Activated T-cell treated with anti-CD3 and anti-CD28 coated beads for 24 hours (primary cell): ENCODE measurements at places on chromosomes 4 and X.

DNA sequence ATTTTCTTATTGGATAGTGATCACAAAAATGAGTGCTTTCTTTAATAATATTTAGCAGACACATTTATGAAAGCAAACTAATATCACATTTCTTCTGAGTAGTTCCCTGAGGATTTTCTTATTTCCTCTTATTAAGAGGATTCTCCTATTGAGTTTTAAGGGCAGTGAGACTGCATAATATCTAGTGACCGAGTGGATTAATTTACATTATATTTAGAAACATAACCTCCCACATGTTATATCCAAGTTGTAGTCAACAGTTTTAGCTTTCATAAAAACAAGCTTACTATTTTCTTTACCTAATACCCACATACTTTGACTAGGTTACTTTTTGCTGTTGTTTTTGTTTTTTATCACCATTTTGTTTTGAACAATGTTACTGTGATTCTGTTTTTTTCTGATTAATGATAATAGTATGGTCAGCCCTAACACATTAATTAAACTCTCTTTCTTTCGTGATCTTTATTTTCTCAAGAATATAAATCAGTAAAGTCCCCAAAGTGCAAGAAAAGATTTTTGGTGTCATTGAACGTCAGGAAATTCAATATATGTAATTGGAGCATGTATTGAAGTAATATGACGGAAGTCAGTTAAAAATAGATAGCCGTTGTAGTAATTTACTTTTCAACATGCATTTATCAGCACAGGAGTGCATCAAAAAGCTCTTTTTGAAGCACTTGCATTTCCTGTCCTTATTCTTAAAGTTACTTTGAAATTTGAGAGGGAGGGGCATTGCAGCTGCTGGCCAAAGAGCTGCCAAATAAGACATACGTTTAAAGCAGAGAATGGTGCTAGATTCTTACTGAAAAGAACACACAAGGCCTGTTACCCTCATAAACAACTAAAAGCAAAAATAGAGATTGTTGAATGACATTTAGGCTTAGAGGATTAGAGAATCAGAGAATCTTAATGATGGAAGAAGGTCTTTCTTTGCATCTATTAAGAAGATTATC is 25.2 kb downstream of the DDIT4L start:
- no peak for DNase-seq

- peak; percentile 64 for DNase-seq
These were observed 616 bp downstream of the WDR1 start for GRCh38 chr4:10115797-10116568.

GRCh38 chr4:173522160-173522950 is 7.7 kb downstream of the HAND2 start:
- no peak for DNase-seq

DNA sequence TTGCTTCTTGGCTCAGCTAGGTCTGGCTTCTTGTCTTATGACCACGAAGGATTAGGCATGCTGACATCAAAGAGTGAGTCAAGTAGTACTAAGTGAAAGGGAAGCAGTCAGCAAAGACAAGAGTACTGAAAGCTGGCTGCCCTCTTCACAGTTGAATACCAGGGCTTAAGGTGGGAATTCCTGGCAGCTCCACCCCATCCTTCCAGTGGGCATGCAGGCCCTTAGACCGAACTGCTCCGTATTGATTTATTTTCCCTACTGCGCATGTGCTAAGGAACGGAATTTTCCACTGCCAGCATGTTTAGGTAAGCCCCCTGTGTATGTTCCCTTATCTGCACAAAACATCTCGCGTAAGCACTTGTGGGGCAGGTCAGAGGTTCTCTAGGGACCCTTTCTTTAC is 2320.1 kb downstream of the ARAP2 start:
- no peak for DNase-seq

DNA sequence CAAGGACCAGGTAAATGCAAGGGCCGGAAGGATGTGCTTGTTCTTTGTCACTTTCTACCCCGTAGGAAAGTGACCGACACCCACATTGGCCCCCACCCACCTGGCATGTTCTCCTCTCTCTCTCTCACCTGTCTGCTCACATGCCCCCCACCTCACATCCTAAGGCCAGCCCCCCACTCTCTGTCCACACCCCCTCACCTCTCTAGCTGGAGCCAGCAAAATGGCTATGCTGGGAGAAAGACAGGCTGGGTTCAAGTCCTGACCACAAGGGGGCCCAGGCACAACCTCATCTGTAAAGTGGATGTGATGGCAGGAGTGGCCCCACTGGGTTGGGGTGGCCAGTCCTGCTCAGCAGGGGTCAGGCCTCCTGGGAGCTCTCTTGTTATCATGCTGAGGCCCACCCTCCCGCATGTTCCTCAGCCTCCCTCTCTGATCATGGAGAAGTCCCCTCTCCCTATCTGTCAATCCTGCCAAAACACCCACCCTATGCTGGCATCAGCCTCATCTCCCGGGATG is 1.7 kb upstream of the PPP2R2C start:
- no peak for DNase-seq

DNA sequence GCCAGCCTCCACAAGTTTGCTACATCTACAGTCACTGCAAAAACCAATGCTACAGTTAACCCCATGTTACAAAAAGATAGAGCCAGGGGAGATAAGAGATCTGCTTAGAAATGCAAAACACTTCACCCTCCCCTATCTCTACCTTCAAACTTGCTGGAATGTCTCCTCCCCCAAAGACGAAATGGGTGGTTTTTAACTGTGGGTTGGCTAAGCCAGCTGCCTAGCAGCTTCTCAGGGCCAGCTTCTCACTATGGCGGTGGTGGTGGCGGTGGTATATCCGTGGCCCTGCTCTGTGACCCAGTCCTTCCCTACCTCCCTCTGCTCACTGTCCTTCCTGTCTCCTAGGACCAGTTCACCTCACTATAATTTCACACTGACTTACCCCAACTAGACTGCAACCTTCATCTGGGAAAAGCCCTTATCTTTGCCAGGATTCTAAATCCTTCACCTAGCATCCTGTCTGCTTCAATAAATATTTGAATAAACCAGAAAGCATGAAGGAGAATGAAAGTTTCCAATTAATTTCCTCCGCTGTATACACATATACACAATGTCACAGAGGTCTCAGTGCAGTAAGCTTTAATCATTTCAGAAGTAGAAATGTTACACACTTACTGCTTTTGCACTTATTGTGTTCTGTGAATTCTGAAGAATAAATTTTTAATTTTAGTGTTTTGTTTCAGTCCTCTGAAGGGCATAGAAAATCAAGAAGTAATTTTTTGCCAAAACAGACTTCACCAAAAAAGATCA is 46.3 kb downstream of the SH3KBP1 start:
- no peak for DNase-seq

- no peak for DNase-seq
These were observed 86.0 kb upstream of the LIMCH1 start for GRCh38 chr4:41451961-41452360.

GRCh38 chrX:134990475-134990800 is 353 bp upstream of the SMIM10 start:
- no peak for DNase-seq

GRCh38 chr4:151031831-151032605 is 16.9 kb upstream of the LRBA start:
- DNase-seq: peak; percentile 16

DNA sequence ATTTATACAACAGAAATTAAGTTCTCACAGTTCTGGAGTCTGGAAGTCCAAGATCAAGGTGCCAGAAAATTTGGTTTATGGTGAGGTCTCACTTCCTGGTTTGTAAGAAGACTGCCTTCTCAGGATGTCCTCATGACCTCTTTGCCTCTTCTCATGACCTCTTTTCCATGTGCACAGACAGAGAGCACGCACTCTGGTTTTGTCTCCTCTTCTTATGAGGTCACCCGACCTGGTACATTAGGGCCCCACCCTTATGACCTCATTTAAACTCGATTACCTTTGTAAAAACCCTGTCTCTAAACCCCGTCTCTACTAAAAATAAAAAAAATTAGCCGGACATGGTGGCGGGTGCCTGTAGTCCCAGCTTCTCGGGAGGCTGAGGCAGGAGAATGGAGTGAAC is 155.9 kb downstream of the KIT start:
- DNase-seq: no peak

DNA sequence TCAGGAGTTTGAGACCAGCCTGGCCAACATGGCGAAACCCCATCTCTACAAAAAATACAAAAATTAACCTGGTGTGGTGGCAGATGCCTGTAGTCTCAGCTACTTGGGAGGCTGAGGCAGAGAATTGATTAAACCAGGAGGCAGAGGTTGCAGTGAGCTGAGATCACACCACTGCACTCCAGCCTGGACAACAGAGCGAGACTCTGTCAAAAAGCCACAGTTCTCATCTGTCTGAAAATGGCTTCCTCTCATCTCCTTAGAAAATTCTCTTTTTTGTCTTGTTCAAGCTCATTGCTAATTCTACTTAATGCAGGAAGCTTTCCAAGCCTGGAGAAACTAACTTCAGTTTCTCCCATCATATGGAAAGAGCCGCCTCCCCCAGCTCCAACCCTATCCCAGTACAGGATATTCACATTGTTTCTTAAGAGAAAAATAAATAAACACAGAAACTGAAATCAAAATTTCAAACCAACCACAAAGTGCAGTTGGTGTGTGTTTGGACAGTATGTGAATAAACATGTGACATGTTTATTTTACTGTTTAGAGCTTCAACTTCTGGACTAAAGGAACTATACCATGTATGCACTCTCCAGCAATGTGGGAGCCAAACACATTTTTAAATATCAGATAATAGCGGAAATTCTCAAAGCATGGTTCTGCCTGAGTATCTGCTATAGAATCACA is 55.0 kb upstream of the GAB1 start:
- no peak for DNase-seq

- no peak for DNase-seq
These were observed at the start of gene ARHGAP6 for GRCh38 chrX:11665168-11666111. TSS of gene ARHGAP6 (minus strand) at chrX:11665920. CDS start at chrX:11664828, 1,092 bp downstream.

GRCh38 chrX:18674417-18674787 is 2.5 kb upstream of the RS1 start:
- no peak for DNase-seq

GRCh38 chr4:4289597-4289940 is 385 bp downstream of the LYAR start:
- DNase-seq: no peak

GRCh38 chr4:147773261-147774184 is 41.6 kb downstream of the ARHGAP10 start:
- no peak for DNase-seq

GRCh38 chr4:153528705-153529485 is 62.7 kb downstream of the TMEM131L start:
- no peak for DNase-seq

DNA sequence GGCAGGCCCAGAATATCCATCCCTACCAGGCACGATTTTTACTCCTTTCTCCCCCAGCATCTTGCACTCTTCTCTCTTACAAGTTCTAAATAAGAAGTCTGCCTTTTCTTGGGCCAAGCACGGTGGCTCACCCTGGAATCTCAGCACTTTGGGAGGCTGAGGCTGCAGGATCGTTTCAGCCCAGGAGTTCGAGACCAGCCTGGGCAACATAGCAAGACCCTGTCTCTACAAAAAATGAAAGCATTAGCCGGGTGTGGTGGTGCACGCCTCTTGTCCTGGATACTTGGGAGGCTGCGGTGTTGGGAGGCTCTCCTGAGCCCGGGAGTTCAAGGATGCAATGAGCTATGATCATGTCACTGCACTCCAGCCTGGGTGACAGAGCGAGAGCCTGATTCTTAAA is 64.8 kb downstream of the IRF2 start:
- DNase-seq: no peak

- no peak for DNase-seq
These were observed 101.7 kb upstream of the GLRA2 start for GRCh38 chrX:14427614-14428013.

DNA sequence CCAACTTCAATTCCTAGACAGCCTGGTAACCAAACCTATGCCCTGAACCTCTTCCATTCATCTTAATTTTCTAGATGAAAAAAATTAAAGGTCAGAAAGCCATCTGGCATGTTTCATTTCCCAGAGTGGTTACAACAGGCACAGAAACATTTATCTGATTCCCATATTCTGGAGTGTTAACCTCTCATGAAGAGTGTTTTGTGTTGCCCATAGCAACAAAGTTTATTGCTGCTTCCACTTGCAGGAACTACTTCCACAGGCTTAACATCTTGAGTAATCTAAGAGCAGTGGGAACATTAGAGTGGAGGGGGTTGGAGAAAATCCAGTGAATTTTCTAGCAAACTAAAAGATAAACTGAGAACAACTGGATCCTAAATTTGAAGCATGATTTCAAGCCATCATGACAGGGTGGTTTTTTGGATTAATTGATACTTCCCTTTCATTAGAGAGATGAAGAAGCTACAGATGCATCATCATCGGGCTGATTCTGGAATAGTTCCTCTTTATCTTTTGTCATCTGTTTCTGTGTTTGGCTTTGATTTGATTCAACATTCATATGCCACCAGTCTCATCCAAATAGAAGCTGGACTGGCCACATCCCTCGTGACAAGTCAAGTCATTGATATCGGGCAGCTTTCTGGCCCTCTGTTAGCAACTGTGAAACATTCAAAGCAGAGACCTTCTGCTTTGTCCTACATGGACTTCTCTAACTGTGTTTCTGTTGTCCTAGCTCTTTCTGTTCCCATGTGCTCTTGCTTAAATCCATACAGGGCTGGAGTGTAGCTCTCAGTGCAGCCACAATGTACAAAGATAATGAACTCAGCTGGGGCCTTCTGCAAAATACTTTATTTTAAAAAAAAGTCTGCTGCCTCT is 167.3 kb downstream of the MID1IP1 start:
- DNase-seq: no peak
